HCT116 (cell line): ENCODE measurements at places on chromosomes 7 and 10.

- H3K27me3 ChIP-seq = no peaks in the 10 kb centered on the region
- peaks cover 22% of the 10 kb centered on the region for H3K4me1 ChIP-seq
- DNase-seq = no peak
- H3K4me3 ChIP-seq = no peak overlapping the region
These were observed 41.8 kb upstream of the ZNF488 start for GRCh38 chr10:47425813-47426419.

DNA sequence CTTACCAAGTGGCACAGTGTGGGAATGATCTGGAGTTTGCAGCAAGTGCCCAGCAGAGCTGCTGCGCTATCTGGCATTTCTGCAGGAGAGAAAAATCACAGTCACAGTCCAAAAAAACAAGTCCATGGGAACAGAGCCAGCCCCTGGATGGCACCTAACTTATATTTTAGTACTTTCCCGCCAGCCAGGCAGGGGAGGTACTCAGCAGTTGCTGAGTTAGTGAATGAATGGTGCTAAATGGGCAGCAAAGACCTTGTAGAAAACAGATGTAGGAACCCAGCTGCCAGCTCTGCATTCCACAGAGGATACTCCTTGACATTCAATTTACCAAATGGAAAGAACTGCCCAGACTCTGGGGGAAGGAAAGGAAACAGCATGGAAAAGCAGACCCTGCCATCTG, 54.5 kb downstream of the GSDME start:
- no peak overlapping the region for H3K27ac ChIP-seq
- 0 out of 2 replicates have a peak, but pooled peaks cover 3% of the 10 kb centered on the region for H3K36me3 ChIP-seq
- peaks cover 17% of the 10 kb centered on the region for H3K4me1 ChIP-seq
- DNase-seq = no peak
- H3K4me3 ChIP-seq = no peak overlapping the region

GRCh38 chr7:88449410-88449809, 142.7 kb upstream of the STEAP4 start:
- H3K36me3 ChIP-seq = no peaks in the 10 kb centered on the region
- DNase-seq = no peak
- no peak overlapping the region for H3K27ac ChIP-seq
- no peaks in the 10 kb centered on the region for H3K27me3 ChIP-seq
- no peaks in the 10 kb centered on the region for H3K4me1 ChIP-seq

DNA sequence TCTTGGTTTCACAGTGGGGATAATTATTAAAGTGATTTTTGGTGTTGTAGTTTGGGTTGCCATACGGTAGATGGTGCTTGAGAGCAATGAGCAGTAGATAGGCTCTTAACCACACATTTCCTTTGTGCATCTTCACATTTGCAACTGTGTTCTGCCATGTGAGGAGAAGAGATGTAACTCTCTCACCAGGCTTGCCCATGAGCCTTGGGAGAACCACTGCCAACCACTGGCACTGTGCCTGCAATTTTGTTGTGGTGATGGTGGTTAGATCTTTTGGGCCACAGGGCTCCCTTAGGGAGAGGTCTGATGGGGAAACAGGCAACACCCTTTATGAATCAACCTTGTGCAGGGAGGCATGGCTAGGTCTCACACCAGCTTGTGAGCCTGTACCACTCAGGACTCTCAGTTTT, 204.3 kb downstream of the CCDC7 start:
- no peaks in the 10 kb centered on the region for H3K27me3 ChIP-seq
- H3K4me3 ChIP-seq = no peak overlapping the region
- no peak overlapping the region for H3K27ac ChIP-seq
- H3K36me3 ChIP-seq = no peaks in the 10 kb centered on the region

GRCh38 chr7:106073701-106074100, 38.4 kb downstream of the SYPL1 start:
- H3K27ac ChIP-seq = no peak overlapping the region
- no peaks in the 10 kb centered on the region for H3K4me1 ChIP-seq
- no peak overlapping the region for H3K4me3 ChIP-seq
- no peaks in the 10 kb centered on the region for H3K36me3 ChIP-seq

DNA sequence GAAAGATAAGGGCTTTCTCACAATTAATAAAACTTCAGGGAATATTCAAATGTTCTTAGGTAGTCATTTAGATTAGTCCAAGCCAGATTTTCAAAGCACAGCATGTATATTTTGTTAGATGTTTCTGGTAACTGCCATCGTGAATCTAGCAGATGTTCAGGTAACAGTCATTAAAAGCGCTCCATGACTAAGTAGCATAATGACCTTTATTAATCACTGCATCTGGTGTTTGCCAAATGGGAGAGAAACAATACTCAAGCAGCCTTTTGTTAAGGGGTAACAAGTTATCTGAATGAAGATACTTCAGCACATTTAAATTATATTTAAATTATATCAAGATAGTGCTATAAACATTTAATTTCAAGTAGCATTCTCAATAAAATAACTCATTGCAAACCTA, 47.5 kb downstream of the USP6NL start:
- no peaks in the 10 kb centered on the region for H3K36me3 ChIP-seq
- no peak for DNase-seq
- no peak overlapping the region for H3K27ac ChIP-seq
- no peaks in the 10 kb centered on the region for H3K27me3 ChIP-seq

DNA sequence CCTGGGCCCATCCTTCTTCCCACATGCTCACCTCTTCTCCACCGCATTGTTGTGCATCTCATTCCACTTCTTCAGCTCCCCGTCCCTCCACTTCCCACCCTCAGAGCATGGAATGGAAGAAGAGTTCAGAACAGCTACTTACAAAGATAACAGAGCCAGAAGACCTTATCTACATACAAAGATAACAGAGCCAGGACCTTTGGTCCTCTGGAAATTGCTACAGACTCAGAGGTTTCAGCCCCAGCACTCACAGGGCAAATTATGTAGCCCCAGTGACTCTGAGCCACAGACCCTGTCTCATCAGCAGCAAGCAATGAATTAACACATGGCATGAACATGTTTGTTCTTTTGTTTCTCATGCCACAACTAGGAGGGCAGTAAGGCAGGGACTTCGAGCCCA, 28.7 kb upstream of the SLC29A3 start:
- no peak overlapping the region for H3K27ac ChIP-seq
- H3K27me3 ChIP-seq = no peaks in the 10 kb centered on the region
- H3K4me3 ChIP-seq = no peak overlapping the region
- H3K36me3 ChIP-seq = no peaks in the 10 kb centered on the region
- no peak for DNase-seq

GRCh38 chr7:132113536-132114371, 462.5 kb downstream of the PLXNA4 start:
- peaks cover 29% of the 10 kb centered on the region for H3K27me3 ChIP-seq
- DNase-seq = no peak
- no peaks in the 10 kb centered on the region for H3K36me3 ChIP-seq
- H3K4me1 ChIP-seq = no peaks in the 10 kb centered on the region
- H3K27ac ChIP-seq = no peak overlapping the region

GRCh38 chr10:119518176-119518575, 24.3 kb downstream of the RGS10 start:
- H3K4me3 ChIP-seq = no peak overlapping the region
- H3K27me3 ChIP-seq = no peaks in the 10 kb centered on the region
- no peak overlapping the region for H3K27ac ChIP-seq
- H3K4me1 ChIP-seq = peaks cover 15% of the 10 kb centered on the region
- DNase-seq = no peak

DNA sequence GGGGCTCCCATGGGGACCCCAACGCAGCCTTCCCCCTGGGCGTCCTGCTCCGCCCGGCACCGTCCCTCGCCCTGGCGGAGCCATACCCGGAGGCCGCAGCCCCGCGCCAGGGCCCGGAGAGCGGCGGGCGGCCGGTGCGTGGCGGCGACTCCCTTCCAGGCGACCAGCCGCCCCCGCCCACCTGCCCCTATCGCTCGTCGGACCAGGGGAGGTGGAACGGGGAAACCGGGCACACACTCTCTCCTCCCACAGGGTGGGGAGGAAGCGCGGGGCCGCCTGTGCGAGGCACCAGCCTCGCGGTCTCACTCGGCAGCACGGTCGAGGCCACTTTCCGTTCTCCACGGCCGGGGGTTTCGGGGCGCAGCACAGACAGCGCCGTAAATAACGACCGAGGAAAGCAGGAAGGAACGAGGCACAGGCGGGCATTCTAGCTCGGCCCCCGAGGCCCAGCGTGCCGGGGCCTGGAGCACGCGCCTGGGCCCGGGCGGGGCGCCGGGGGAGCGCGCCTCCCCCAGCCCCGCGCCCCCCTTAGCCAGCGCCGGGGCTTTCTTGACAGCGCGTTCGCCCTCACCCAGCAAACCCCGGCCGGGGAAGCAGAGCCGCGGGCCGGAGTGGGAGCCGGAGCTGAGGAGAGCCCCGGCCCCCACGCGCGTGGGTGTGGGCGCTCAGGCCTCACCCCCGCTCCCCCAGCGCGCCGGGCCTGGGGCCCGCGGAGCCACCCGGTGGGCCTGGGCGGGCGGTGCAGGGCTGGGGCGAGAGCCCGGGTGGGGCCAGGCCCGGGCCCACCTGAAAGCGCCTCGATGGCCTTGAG, 936 bp downstream of the IGF2BP3 start:
- peak overlapping the region; percentile 77 for H3K4me3 ChIP-seq
- peaks cover 58% of the 10 kb centered on the region for H3K4me1 ChIP-seq
- H3K27me3 ChIP-seq = no peaks in the 10 kb centered on the region
- no peak for DNase-seq
- no peaks in the 10 kb centered on the region for H3K36me3 ChIP-seq

GRCh38 chr10:132685101-132685891, 100.7 kb downstream of the NKX6-2 start:
- no peaks in the 10 kb centered on the region for H3K4me1 ChIP-seq
- DNase-seq = no peak
- H3K27ac ChIP-seq = no peak overlapping the region

GRCh38 chr7:116176226-116176625, 34.1 kb upstream of the TES start:
- H3K36me3 ChIP-seq = no peaks in the 10 kb centered on the region
- no peaks in the 10 kb centered on the region for H3K4me1 ChIP-seq
- no peak for DNase-seq
- H3K4me3 ChIP-seq = no peak overlapping the region
